Renal cortex interstitium (tissue), 15 donors: ENCODE measurements at places on chromosomes 2 and 18. TPM values are rescaled to one million over a fixed set of nuclear protein-coding genes. Genes with fewer than 3 reads are reported as not detected.
A peak's percentile ranks its signal among the peaks of the same experiment; 100 is the strongest.

The PNPT1 gene
- polyA plus RNA-seq, result 28.3 TPM

The POU3F3 gene
- polyA plus RNA-seq, result 81.4 TPM

The MORN2 gene
- 63.8 TPM for polyA plus RNA-seq

The SPHKAP gene
- 4.3 TPM for polyA plus RNA-seq

The CD302 gene
- polyA plus RNA-seq, result 11.8 TPM

The ACP1 gene
- 161 TPM for polyA plus RNA-seq

The AQP4 gene
- polyA plus RNA-seq, result 0.79 TPM

The ARHGAP15 gene
- 3.2 TPM for polyA plus RNA-seq

The ZNF892 gene
- 4.3 TPM for polyA plus RNA-seq

DNA sequence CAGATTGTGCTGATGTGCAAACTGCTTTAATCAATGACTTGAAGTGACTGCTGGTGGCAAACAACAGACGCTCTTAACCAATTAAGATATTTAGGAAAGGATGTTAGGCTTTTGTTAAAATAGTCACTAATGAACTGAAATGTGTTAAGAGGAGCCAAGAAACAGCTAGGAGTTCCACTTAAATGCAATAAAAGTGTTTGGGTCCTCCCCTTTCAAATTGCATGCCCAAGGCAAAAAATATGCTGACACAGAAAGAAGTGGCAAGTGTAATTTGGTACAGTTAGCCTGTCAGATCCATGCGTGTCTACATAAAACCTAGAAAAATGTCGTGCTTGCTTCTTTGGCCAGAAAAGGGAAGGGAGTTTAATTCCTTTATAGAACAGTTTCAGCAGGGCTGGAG, 61.9 kb downstream of the XRCC5 start:
- DNase-seq, result no peak

- DNase-seq, result no peak
Observed at GRCh38 chr2:54579682-54580620, 123.8 kb downstream of the SPTBN1 start.

DNA sequence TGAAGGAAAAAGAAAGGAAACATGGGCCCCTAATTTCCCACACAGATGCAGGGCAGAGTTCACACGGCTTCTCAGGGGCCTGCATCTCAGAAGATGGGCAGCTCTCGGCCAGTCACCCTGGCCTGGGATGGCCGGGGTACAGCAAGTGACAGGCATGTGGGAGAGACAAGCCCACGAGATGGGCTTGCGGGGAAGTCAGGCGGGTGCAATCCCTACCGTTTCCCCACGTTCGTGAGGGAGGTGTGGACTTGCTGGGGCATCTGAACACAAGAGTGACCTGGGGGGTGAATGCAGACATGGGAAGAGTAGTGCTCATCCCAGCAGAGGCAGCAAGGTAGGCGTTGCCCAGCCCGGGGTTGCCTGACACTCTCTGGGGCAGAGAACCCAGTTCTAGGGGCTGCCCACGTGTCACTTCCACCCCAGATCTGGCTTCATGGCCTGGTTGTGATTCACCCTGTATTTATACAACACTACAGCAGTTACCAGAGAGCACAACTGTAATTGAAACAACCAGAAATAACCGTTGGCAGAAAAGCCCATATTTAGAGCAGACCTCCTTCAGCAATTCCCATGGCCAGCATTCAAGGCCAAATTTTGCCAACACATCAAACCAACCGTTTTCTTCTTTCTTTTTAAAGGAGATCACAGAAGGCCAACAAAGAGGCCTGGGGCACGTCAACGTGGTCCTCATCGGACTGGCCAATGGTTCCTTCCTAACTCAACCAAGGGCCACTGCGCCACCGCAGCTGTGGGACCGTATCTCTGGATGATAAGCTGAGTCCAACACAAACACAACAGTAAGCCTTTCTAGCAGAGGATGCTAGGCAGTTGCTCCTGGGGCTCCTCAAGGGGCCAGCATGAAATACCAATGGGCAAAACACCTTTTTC, 58.4 kb downstream of the PARD6G start:
- no peak for DNase-seq

DNA sequence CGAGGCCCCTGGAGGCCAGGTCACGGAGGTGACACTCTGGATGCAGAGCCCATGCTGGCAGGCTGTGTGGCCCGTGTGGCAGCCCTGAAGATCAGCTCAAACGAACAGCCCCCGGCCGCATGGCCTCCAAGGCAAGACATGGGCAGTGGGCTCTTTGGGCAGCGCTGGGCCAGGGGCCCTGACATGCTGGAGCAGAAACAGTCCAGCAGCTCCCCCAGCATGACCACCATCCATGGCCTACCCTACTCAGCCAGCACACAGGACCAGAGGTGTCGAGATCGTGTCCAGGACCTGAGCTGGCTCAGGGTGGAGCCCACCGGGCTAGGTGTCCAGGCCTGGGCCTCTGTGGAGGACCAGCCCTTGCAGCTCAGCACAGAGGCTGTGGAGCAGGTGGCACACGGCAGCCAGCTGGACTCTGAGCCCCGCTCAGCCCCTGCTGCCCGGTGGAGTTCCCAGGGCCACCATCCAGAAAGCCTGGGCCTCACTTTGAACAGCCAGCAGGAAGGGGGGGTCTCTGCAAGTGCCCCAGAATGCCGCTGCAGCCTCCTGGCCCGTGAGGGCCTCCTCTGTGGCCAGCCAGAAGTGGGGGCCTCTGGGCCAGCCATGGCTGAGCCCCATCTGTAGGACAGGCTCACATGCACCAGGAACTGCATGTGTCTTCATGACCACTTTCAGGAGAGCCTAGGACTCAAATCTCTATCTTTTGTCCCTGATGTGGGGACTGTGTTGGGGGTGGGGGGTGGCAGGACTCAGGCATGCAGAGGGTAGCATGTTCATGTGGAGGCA, 8.9 kb downstream of the AMER3 start:
- no peak for DNase-seq

GRCh38 chr2:120323807-120324399, 22.0 kb upstream of the INHBB start:
- no peak for DNase-seq

DNA sequence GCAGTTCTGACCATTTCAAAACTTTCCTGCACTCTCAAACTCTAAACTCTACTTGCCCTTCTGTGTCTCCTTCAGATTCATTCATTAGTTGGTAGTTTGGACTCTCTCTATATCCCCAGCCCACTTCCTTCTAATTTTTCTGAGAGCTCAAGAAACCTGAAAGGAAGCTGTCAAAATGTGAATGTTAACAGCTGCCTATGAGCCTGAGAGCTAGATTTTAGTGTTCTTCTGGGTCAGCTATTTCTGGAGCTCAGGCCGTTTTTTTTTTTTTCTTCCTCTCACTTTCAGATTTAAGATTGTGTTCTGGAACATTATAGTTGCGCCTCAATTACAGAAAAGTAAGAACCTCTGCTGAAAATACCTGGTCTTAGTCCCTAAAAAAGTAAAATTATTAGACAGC, 73.1 kb downstream of the RTN4 start:
- peak; percentile 36 for DNase-seq

DNA sequence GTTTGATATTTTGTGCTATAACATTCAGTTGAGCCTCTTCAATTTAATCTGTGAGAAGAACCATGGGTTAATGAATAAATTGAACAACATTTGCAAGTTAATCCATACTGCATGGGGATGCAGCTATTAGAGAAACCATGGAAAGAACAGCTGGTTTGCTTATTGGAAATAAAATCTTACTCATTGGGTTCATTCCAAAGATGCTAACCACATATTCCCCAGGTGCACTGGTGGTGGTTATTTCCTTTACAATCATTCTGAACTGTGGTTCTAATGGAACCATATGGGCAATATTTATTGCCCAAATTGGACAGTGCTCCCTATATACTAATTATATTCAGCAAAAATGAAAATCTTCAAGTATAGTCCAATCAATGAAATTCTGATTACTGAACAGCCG, 1200.4 kb upstream of the CDH2 start:
- DNase-seq, result no peak

DNA sequence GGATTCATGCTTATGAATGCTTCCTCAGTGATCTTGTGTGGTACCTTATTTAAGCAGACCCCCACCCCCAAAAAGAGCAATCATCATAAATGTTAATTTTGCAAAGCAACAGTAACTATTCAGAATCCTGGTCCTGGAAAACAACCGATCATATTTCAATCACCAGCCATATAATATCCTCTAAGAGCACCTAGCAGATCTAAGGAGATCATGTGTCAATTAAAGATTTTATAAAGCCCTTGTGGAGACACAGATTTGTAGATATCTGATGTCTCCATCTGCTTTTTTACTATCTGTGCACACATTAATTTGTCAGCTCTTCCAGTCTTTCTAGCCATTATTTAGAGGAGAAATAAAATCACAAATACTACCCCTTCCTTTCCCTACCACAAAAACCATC, 423.7 kb downstream of the TGIF1 start:
- no peak for DNase-seq

GRCh38 chr2:142188562-142188961, 57.7 kb upstream of the LRP1B start:
- DNase-seq, result no peak

DNA sequence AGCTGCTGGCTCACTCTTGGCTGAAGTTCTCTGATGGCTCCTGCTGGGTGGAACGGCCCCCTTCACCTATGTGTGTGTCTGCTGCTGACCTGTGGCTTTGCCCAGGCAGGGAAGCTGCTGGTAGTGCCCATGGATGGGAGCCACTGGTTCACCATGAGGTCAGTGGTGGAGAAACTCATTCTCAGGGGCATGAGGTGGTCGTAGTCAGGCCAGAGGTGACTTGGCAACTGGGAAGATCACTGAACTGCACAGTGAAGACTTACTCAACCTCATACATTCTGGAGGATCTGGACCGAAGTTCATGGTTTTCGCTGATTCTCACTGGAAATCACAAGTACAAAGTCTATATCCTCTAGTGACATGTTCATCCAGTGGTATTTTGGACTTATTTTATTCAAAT, 13.9 kb upstream of the UGT1A8 start:
- DNase-seq, result no peak

DNA sequence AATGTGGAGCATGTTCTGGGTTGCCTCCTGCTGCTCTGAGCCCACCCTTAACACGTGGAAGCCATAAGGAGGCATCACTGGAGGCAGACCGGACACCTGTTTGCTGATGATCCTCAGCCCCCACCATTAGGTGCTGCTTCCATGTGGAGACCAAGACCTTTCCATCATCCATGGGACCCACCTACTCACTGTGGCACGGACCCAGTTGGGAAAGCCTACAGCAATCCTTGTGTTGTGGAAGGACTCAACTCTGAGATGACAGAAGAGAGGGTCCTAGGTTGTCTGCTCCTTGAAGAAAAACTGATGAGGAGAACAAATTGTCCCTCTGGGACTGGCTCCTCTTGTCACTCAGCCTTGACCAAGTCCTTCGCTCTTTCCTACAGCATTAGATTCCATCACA, 86.5 kb upstream of the RAB12 start:
- DNase-seq, result no peak

GRCh38 chr2:53314718-53315117, 452.9 kb upstream of the CHAC2 start:
- DNase-seq, result no peak

GRCh38 chr18:23916338-23916737, 98.2 kb upstream of the TTC39C start:
- DNase-seq, result no peak

DNA sequence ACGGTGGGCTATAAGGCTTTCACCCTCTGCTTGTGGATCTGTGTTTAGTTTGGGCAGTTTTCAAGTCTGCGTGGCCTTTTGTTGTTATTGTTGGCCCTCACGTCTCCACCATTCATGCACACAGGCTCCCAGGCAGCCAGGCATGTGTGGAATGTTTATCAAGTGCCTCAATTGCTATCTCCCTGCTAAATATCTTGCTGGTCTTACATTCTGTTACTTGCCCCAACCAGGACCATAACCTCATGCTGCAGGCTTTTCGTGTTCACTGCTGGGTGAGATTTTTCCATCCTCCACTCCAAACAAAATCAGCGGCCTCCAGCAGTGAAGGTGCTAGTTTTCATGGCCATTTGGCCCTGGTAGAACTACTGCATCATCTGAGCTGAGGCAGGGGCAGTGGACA, 63.0 kb upstream of the DSC1 start:
- DNase-seq, result no peak

- no peak for DNase-seq
Observed at GRCh38 chr2:107001964-107002696, 116.2 kb upstream of the ST6GAL2 start.

- DNase-seq, result no peak
Observed at GRCh38 chr18:33014060-33014796, 241.4 kb upstream of the KLHL14 start.

GRCh38 chr2:208948073-208948472, 475.8 kb upstream of the MAP2 start:
- no peak for DNase-seq

- no peak for DNase-seq
Observed at GRCh38 chr18:11578799-11579198, 30.6 kb upstream of the SLC35G4 start.
